Activated CD4-positive, alpha-beta T cell treated with anti-CD3 and anti-CD28 coated beads, Interleukin-2, amount 10 ng/mL, durations not matched to agents 24 days and 14 days (primary cell): ENCODE measurements at places on chromosomes 11 and 22. TPM values are rescaled to one million over a fixed set of nuclear protein-coding genes. Genes with fewer than 3 reads are reported as not detected.

DNA sequence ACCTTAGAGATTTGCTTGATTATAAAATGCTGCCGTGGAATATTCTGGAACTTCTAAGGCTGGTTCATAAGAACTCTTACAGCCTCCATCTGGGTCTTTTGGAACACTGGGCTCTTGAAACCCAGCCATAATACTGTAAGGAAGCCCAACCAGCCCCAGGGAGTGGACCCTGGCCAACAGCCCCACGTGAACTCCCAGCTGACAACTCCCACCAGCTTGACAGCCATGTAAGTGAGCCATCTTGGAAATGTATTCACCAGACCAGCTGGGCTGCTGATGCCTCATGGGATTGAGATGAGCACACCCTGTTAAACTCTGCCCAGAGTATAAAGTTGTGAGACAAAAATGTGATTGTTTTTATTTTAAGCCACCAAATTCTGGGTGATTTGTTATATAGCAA is 378.7 kb upstream of the RAG2 start:
- no peaks in the 10 kb centered on the region for H3K36me3 ChIP-seq
- no peak overlapping the region for H3K27ac ChIP-seq
- no peaks in the 10 kb centered on the region for H3K4me1 ChIP-seq
- no peaks in the 10 kb centered on the region for H3K27me3 ChIP-seq
- no peak for DNase-seq

GRCh38 chr11:129143335-129143734 is 48.8 kb downstream of the ARHGAP32 start:
- H3K27me3 ChIP-seq: no peaks in the 10 kb centered on the region
- H3K4me3 ChIP-seq: no peak overlapping the region
- no peak for DNase-seq
- no peaks in the 10 kb centered on the region for H3K4me1 ChIP-seq
- no peak overlapping the region for H3K27ac ChIP-seq
- H3K36me3 ChIP-seq: no peaks in the 10 kb centered on the region

DNA sequence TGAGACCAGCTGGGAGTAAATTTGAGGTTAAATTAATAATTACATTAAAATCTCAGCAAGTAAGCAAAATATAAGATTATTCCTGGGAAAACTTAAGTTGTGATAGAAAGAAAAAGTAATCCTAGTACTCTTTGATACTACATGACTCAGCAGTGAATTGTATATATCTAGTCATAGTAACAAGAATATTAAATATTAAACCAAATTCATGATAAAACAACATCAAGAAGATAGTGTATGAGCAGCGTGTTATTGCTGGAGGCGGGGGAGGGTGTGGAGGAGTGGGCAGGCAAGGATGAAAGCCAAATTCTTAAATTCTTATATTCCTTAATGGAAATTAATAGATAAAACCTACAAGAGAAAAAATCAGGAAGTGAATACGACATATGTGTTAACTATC is 95.2 kb downstream of the WT1 start:
- no peak overlapping the region for H3K4me3 ChIP-seq
- H3K27ac ChIP-seq: no peak overlapping the region
- H3K4me1 ChIP-seq: peaks cover 4% of the 10 kb centered on the region
- no peak for DNase-seq
- no peaks in the 10 kb centered on the region for H3K36me3 ChIP-seq

DNA sequence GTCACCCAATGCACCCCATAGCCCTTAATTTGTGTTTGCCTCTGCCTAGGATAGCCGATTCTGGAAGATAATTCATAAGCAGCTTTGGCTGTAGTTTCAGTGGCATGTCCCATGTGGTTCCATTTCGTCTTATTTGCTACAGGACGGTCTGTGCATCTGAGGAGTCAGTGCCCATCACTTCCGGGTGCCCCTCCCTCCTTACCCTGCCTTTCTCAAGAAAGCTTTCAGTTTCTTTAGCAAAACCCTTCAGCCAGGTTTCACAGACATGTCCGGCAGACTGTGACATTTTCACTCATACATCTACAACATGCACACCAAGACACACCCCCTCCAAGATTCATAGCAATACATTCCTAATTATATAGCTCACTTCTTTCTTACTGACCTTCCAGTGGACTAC is 14.3 kb downstream of the TP53AIP1 start:
- peaks cover 8% of the 10 kb centered on the region for H3K4me1 ChIP-seq
- H3K36me3 ChIP-seq: no peaks in the 10 kb centered on the region
- H3K27me3 ChIP-seq: no peaks in the 10 kb centered on the region
- no peak overlapping the region for H3K27ac ChIP-seq
- DNase-seq: peak; percentile 66
- H3K4me3 ChIP-seq: no peak overlapping the region

DNA sequence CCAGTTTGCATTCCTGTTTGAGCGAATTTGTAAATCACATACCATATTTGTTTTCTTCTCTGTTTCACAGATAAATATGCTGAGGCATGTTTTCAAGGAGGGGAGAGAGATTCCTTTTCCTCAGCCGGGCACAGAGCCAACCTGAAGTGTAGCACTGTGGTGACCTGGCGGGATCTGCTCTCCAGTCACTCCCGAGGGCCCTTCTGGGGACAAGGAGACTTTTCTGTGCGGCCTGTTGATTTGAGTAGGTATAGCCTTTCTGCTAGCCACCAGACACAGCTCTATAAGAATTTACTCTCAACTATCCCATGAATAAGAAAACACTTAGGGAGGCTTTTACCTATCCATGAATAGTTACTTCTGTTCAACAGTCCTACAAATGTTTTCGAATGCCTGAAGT is 63.5 kb upstream of the FDX1 start:
- no peak overlapping the region for H3K4me3 ChIP-seq
- peaks cover 14% of the 10 kb centered on the region for H3K4me1 ChIP-seq

DNA sequence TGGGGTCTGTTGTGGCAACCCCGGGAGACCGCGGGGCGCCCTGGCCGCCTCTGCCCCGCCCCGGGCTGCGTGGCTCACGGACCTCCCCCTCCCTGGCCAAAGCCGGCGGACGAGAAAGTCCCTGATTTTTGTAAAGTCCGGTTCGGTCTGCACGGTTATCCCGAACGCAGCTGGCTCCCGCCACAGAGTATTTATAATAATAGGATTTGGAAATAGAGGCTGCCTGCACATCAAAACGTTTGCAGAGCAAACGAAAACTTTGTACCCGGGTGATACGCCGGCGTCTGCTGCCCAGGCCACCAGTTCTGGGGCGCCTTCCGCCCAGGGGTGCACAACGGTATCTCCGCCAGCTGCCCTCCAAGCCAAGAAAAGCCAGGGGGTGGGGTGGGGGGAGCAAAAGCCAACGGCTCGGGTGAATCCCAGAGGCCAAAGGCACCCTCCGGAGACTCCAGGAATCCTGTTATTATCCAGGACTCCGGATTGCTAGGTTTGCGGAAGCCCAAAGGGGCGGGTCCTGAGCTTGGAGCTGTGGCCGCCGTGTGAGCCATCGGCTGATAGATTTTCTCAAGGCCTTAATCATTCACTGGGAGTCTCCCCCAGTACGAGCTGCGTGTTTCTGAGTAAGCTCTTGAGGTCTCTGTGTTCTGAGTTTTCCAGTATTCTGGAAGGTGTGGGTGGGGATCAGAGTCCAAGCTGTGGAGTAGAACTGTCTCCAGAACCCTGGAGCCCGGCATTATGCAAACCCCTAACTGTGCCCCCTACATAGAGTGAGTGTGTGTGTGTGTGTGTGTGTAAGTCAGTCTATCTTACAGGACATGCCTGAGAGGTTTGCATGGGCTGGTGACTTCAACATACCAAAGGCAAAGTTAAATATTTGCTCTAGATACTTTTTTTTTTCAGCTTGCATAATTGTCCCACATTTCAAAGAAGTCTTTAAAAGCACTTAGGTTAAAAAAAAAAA is 673 bp upstream of the SHANK2 start:
- H3K36me3 ChIP-seq: no peaks in the 10 kb centered on the region
- DNase-seq: no peak
- no peak overlapping the region for H3K4me3 ChIP-seq
- H3K27me3 ChIP-seq: peaks cover 47% of the 10 kb centered on the region
- no peaks in the 10 kb centered on the region for H3K4me1 ChIP-seq

DNA sequence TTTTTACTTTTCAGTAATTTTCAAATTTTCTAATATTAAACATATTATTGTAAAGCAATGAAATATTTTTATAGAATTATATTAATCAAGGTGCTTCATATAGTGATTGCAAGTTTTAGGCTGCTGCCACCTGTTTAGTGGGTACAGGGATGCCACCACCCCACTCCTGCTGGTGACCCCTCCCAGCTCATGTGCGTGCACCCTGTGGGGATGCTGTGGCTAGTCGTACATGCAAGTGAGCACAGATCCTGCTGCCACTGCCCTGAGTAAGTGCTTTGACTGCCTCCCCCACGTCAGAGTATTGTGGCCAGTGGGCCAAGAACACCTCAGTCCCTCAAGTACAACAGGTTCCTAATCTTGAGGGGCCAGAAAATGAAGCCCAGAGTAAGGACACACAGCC is 320.1 kb upstream of the DDI1 start:
- no peak overlapping the region for H3K4me3 ChIP-seq
- no peak overlapping the region for H3K27ac ChIP-seq

DNA sequence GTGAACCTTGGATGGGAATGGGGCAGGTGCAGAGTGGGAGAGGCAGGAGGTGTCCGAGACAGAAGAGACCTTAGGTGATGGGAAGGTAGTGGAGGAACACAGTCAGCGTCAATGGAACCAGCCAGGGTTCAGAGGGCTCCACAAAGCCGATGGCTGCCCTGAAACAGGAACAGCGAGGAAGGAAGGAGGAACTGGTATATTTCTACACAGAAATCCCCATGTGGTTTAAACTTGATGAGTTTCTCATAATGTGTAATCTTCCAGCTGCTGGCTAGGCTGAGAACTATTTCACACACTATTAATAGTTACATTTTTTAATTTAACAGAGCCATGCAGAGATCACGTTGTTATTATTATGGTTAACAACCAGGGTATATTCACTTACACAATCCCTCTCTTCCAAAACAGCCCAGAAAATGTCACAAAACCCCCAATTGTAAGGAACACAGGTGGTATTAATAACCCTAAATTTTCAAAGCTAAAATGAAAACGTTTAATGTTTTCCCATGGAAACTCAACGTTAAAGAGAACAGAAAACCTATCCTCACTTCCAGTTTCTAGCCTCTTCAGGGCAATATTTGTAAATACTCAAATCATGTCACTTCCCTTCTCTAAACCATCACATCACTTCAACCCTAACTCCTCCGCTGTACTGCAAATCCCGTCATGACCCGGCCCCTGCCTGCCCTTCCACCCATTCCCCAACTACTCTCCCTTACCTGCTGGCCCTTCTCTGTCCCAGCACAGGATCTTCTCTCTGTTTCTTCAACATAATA is 74.5 kb upstream of the ARFGAP3 start:
- H3K27ac ChIP-seq: peak overlapping the region; percentile 42
- DNase-seq: no peak
- no peaks in the 10 kb centered on the region for H3K27me3 ChIP-seq
- no peaks in the 10 kb centered on the region for H3K36me3 ChIP-seq

DNA sequence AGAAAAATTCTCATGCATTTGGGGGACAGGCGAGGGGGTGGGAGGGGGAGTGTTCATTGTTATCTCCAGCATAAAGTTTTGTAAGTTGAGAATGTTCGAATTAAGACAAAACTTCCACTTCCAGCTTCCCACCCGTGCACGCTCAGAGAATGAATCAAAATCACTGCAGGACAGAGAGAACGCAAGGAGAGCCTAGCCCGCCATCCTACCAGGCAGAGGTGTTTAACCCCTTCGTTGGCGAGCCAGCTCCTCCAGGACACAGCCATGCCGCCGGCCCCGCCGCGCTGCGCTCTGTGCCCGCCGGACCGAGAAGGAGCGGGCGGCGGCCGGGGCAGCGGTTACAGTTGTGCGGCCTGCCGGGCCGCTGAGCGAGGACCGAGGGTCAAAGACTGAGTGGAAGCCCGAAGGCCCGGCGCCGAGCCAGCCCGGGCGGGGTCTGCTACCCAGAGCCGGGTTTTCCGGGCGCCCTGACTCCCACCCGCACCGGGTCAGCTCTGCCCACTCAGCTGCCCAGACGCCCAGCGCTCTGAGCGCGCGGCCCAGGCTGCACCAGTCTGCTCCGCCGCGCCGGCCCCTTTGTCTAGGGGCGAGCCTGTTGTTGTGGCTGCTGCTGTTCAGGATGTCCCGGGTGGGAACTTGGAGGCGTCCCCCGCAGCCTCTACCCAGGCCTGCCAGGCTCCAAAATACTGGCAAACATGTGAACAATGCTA is at the start of gene NOX4:
TSS of gene NOX4 (minus strand) at position 395 of the 710 bp plus-strand sequence. CDS start at position 266, 129 bp downstream.
- no peaks in the 10 kb centered on the region for H3K4me1 ChIP-seq
- peaks cover 26% of the 10 kb centered on the region for H3K27me3 ChIP-seq
- no peak within 1 kb of the TSS for H3K4me3 ChIP-seq
- no peaks in the 10 kb centered on the region for H3K36me3 ChIP-seq
- no peak for DNase-seq

DNA sequence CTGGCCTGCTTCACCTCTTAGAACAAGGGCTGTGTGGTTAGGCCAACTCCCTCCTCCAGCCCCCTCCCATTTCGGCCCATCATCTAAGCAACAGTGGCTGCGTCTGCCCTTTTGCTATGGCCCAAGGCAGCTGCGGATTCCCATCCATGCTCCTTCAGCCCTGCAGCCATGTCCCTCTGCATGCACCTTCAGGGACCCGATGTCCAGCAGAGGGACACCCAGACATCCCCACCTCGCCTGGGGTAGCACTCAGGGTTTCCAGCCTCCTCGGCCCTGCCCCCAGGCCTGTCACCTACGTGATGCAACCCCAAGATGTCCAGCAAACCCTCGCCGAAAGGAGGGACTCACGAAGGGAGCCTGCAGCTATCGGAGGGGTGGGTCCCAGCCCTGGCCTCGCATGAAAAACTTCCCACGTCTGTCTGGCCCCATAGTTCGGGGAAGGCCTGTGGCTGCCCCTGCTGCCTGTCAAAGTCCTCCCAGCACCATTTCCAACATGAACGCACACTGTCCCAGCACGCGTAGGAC is 194.4 kb downstream of the CTTN start:
- no peak overlapping the region for H3K27ac ChIP-seq
- no peak for DNase-seq
- H3K4me1 ChIP-seq: peaks cover 14% of the 10 kb centered on the region

Gene MS4A15
- total RNA-seq: not detected in 2 replicates
